ENCODE measurements at places on chromosomes 11 and 22. TPM values are rescaled to one million over a fixed set of nuclear protein-coding genes. Genes with fewer than 3 reads are reported as not detected.

DNA sequence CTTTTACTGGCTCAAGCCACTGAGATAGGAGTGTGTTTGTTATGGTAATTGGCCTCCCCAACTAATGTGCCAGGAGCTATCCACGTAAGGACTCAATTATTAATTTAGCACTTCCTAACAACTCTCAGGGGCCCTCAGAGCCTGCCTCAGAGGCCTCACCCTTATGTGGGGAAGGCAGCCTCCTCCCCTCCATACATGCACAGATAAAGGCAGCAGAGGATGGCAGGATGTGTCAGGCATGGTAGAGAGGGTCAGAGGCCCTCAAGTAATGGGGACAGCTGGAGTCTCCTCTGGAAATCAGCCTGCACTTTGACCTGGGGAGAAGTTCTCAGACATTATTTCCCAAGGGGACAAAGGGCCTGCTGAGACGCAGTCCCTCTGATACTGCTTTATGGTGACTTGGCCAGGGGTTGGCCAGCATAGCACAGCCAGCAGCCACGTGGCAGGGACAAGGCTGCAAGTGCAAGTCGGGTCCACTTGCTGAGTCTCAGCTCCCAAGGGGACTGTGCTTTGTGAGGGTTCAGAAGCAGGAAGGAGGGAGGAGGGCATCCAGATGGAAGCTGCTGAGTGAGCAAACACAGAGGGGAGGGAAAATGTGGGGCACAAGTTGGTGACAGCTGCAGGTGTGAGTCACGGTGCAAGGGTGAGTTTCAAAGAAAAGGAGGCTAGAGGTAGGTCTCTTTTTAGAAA lies 17.0 kb downstream of the MOGAT2 start:
- no peak for DNase-seq

DNA sequence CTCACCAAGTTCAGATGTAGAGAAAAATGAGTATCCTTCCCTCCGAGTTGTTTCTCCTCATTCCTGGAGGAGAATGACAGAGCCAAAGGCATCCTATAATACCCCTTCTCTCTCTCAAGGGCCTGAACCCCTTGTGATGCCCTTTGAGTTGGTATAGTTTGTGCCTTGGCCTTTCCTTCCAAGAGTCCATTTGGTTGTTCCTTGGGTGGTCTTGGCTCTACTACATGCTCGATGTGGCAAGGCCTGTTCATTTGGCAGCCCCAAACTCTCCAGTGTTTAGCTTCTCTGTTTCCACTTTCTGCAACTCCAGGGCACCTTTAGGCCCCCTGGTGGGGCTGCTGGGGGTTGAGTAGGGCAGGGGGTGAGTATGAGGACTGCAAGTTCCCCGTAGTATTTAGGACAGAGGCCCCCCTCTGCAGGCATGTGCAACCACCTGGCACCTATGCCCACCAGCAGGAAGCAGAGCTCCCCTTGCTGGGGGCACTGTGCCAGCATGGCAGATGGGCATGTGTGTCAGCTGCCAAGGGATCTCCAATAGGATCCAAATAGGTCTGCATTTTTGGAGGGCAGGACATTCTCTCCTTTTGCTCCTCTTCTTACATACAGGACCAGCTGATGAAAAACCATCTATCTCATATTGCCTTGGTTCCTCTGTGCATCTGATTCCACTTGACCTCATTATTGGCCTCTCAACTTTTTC lies 217.2 kb upstream of the CADM1 start:
- no peak for DNase-seq

MMP3 gene
- not detected for total RNA-seq

GRCh38 chr22:24699876-24700275 lies 74.6 kb downstream of the PIWIL3 start:
- no peak for DNase-seq

DNA sequence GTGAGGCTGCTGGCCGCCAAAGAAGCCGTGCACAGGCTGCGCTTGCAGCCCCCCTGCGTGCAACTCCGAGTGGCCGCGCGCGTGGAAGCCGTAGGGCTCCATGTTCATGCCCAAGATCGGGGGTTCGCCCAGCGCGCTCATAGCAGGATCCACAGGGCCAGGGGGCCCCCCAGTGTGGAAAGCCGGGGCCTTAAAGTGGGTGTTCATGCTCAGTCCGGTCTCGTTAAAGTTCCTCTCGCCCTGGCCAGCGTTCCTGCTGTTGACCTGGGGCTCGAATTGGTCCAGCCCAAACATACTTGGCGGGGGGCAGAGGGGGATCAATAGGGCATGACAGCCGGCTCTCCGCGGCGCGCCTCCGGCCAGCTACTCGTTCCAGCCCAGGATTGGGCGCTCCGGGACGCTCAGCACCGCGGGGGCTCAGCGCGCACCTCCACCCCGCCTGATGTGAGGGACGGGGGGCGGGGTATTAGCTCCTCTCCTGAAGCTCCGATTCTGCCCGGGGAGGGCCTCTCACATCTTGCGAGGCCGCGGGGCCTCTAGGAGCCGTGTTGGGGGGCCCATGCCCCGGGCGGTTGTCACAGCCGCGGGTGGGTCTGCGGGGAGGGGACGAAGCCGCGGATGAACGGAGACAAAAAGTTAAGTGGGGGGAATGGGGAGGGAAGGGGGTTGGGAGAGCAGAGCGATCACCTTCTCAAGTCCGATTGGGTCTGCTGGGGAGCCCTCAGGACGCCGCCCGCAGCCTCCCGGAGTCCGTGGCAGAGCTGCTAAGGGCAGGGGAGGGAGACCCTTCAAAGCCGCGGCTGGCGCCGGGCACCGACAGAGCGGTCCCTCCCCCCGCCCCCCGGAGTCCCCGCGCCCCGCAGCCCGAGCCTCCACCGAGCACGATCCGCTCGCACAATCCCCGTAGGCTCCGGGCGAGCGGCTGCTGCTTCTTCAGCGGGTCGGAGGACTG lies 1.0 kb downstream of the MN1 start:
- no peak for DNase-seq

- no peak for DNase-seq
Measured at GRCh38 chr22:33209930-33210784, 152.0 kb upstream of the SYN3 start.

GRCh38 chr11:2750682-2751522 lies 51.1 kb upstream of the KCNQ1OT1 start:
- DNase-seq, result no peak

DNA sequence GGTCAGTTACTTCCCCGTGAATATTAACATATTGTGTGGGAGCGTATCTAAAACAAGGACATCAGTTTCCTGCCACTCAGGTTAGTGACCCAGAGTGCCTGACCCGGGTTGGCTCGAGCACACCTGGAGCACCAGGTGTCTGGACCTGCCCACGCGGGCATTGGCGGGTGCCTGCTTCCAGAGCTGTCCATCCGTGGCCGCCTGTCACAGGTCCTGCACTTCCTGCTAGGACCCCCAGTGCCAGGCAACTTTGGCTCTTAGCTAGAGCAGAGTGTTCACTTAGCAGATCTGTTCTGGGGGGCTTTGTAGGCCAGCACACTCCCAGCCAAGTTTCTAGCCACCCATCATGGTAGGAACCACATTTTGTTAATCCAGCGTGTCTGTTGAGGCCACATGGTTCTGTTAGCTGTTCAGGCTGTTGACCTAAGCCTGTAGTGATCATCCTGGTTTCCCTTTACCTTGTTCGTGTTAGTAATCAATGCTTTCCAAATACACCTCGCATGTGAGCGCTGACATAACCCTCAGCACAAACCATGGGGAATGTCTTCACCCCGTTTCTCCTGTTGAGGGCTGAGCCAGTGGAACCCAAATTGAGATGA lies 29.5 kb downstream of the MOV10L1 start:
- peak; percentile 47 for DNase-seq

DNA sequence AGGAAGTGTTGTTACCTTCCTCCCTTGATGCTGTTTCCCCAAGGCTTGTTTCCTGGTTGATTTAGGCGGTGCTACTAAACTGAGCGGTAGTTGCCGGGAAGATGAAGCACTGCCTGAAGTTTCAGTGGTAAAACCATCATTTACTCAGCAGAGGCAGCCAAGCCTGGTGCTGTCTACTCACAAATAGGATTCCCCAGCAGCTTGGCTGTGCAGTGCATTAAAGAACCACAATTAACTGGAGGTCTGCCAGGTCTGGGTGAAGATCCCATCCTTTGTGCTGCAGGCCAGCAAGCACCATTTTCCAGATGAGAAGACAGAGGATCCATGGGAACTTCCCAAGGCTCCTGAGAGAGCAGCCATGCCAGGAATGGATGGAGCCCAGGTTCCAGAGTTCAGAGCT lies 231.9 kb upstream of the E2F8 start:
- DNase-seq, result no peak

GTSE1 gene
- 0.48 TPM for total RNA-seq

DNA sequence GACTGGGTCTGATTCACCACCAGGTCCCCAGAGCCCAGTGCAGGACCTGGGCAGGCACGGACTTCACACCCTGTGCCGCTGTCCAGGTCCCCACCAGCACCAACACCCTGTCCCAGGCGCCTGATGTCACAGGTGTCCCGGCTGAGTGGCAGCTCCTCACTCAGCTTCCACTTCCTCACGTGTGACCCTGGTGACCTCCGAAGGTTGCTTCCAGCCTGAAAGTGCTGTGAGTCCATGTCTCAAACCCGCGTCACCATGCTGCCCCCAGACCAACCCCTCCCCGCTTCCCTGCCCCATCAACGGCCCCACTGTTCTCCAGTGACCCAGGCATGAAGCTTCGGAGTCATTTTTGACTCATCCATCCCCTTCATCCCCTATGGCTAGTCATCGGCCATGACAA lies 25.7 kb upstream of the PICK1 start:
- no peak for DNase-seq

DNA sequence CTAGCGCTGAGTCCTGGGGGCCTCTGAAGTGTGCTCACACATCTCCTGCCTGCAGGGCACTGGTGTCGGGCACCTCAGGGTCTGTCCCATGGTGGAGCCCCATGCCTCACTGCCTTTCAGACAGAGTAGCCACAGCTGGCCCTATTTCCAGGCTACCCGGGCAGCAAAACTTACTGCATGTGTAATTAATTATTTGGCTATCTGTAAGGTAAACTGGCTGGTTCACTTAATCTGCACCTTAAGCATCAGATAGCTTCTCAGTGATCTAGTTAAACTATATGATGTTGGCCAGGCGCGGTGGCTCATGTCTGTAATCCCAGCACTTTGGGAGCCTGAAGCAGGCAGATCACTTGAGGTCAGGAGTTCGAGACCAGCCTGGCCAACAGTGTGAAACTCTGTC lies 5.3 kb downstream of the PNPLA3 start:
- DNase-seq, result no peak

DNA sequence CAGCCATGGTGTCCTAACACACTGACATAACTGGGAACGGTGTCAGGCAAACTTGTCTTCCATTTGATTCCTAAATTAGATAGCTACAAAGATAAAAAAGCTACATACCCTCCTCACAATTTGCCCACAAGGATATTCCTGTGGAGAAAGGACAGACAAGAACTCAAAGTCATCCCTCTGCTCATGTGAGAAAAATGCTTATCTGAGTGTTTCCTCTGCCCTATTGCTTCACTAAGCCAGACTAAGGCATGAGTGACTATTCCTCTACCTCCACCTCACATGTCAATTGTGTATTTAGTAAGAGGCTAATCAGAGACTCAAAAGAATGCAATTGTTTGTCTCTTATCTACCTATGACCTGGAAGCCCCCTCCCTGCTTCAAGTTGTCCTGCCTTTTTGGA lies 247.7 kb downstream of the DDX10 start:
- DNase-seq, result no peak

- DNase-seq, result no peak
Measured at GRCh38 chr11:76049511-76049910, 156.8 kb downstream of the WNT11 start.

C11orf87 gene
- not detected for total RNA-seq

DNA sequence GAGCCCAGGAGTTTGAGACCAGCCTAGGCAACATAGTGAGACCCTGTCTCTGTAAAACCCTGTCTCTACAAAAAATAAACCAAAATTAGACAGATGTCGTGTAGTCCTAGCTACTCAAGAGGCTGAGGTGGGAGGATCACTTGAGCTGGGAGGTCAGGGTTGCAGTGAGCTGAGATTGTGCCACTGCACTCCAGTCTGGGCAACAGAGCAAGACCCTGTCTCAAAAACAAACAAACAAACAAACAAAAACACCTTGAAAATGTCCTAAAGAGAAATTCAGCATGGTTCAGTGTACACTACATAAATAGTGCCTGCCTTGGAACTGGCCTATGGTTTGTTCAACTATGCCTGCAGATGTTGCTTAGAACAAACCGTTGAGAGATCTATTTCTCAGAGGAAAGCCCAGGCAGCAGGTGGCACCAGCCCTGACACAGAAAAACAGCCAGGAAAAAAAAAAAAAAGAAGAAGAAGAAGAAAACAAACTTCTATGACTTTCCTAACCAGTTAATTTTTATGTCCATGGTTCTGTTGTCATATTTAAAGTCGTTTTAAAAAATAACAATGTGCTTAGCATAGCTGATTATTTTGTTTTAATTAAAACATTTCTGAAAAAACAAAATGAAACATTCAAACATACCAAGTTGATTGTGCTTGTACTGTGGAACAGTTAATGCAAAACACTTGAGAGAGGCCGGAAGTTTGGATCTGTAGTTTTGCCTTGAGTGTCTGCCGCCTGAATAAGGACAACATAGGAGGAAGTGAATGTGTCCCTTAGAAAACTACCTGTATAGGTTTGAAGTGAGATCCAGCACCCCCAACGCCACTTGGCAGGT lies 5.4 kb downstream of the KREMEN1 start:
- DNase-seq, result no peak

GAB4 gene
- not detected for total RNA-seq

TMPRSS4 gene
- total RNA-seq, result 0.20 TPM

GRCh38 chr11:130849215-130849568 lies 67.1 kb downstream of the SNX19 start:
- no peak for DNase-seq

IFT27 gene
- total RNA-seq, result 28.4 TPM

SCN4B gene
- 0.10 TPM for total RNA-seq

- DNase-seq, result no peak
Measured at GRCh38 chr11:22471385-22471784, 133.2 kb downstream of the SLC17A6 start.

DNA sequence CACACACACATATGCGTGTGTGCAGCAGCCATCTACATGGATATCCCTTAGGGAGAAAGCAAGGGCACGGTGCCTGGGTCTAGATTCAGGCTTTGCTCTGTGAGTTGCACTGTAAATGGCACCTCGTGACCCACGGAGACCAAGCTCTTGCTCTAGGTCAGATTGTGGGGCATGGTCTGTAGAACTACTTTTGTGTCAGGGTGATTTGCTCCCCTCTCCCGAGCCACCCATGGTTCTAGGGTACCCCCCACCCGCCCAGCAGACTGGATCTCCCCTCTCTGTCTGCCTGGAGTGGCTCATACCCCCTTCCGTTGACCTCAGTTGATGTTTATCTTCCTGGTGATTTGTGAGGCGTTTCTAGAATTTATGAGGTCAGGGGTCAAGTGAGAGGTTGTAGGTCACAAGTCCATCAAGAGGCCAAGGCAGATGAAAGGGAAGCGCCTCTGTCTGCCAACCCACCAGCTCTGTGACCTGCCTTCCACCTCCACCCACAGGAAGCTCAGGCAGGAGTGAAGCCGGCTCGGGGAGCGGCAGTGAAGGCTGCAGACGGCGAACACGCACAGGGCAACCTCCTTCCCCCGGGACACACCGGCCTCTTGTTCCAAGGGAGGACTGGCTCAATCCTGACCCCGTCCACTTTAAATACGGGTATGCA lies 76.2 kb upstream of the TTLL12 start:
- DNase-seq, result peak; percentile 61

MS4A6A gene
- 47.6 TPM for total RNA-seq

OR4C45 gene
- total RNA-seq, result not detected

FREY1 gene
- 0.65 TPM for total RNA-seq

OR51B4 gene
- 0.45 TPM for total RNA-seq

Measured in ovary (tissue), 10 donors.